Fibroblast of skin of right biceps (primary cell): ENCODE measurements at places on chromosomes 7 and 10.
A peak's percentile ranks its signal among the peaks of the same experiment; 100 is the strongest.

DNA sequence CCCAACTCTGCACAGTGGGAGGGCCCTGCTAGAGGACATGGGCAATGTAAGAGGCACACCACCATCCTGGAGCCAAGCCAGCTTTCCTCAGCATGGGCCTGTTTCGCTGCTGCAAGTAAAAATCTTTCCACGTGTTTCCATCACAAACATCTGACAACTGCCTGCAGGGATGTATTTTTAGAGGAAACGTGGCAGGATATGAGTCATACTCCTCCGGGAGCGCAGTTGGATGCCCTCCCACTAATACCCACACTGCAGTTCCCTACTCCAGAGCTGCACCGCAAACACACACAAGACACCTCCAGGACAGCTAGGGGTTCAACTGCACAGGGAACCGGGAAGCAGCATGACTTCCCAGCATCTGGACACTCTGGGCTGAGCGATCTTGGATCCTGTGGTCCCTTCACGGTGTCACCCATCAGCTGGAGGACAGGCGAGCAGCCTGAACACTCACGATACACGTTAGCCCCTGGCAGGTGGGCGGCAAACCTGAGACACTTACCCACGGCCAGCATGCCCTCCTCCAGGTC is 26.1 kb downstream of the PLAC9 start:
- DNase-seq, result peak; percentile 99

GRCh38 chr7:36100226-36100625 is 52.8 kb upstream of the EEPD1 start:
- DNase-seq, result peak; percentile 80

- no peak for DNase-seq
Observed at GRCh38 chr7:20474249-20474648, 141.2 kb upstream of the ABCB5 start.

- peak; percentile 49 for DNase-seq
Observed at GRCh38 chr10:24483701-24484100, 240.0 kb downstream of the ARHGAP21 start.

- no peak for DNase-seq
Observed at GRCh38 chr10:33950206-33950605, 615.7 kb upstream of the NRP1 start.

- DNase-seq, result no peak
Observed at GRCh38 chr7:149145031-149145845, 2.0 kb upstream of the ZNF398 start.

DNA sequence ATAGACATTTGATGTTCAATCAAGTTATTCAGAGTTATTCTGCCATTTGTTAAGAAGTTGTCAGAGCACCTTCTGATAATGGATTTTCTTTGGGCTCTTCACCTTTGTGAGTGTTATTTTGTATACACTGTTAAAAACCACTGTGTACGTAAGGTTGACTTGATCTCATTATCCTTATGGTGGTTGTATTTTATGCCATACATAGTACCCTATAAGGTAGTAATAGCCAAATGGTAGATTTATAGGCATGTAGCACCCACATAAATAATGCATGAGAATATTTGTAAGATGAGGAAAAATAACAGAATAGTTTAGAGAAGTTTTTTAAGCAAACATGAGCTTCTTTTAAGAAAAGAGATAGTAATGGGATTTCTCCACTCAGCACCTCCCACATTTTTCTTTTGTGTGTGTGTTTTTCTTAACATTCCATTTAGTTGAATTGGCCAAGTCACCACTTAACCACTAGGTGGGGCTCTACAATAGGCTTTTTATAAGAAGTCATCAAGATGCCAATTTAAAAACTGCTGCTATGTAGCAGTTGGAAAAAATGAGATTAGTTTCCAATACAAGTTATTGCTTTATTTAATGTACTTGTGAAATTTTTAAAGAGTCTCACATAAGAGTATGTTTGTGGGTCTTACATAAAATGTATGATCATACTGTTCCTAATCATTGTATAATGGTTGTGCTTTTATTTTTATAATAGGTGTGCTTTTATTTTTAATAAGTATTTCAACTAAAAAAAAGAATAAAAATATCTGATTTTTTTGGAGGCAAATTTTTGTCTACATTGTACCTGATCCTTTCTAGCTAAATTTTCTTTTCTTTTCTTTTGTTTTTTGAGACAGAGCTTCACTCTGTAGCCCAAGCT is 41.1 kb upstream of the STMP1 start:
- peak; percentile 87 for DNase-seq

DNA sequence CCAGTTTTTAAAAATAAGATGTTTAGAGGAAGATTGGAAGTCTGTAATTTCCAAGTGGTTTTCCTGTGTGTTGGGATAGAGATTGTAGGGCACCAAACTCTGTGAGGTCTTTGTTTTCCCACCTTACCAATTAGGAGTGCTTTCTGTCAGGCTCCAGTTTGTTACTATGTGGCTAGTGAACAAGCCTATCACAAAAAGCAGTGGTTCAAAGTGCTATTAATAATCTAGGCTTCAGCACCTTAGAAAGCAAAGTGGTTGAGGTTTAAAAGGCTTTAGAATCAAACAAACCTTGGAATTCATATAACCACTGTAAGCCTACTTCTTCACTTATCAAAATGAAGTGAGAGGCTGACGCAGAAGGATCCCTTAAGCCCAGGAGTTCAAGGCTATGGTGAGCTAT is 11.1 kb upstream of the ANAPC16 start:
- DNase-seq, result no peak

GRCh38 chr7:10720042-10720441 is 253.6 kb upstream of the PHF14 start:
- no peak for DNase-seq

DNA sequence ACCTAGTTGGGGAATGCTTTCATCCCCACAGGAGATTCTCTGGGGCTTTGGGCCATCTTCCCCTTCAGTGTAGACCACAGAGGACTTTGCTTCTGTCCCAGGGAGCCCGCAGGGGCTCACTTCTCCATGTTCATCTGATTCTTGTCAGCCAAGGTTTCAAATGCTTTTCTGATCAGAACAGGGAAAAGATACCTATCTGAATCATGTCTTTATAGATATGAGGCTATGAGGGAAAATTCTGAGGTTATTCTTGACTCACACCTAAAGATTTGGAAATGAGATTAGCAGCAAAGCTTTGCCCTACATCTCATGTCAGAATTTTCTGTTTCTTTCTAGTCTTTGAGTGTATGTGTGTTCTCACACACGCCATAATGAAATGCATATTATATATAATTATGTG is 53.3 kb downstream of the FIGNL1 start:
- DNase-seq, result no peak

DNA sequence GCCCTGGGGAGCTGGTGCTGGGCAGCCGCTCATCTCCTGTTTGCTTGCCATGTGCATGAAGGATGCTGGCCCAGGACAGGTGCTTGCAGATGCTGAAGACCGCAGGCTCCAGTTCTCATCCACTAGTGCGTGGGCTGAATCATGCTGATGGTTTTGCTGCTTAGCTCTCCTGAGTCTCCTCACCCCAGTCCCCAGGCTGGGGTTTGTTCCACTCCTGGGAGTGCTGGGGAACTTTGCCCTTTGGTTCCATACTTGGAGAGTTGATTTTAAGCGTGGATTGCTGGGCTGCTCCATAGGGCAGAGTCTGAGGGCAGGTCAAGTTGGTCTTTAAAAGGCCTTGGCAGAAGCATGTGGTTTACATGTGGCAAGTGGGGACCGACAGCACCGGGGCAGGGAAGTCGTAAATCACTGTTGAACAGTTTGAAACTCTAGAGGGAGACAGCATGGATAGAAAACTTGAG is 9.1 kb downstream of the DYNC2I1 start:
- no peak for DNase-seq
